ENCODE measurements at places on chromosomes 1 and 21. TPM values are rescaled to one million over a fixed set of nuclear protein-coding genes. Genes with fewer than 3 reads are reported as not detected.

ACTL8 gene
- total RNA-seq = not detected

RCOR3 gene
- total RNA-seq = 31.1 TPM

LRRC53 gene
- total RNA-seq = not detected

DNALI1 gene
- 16.1 TPM for total RNA-seq

- peak; percentile 81 for DNase-seq
Observed at GRCh38 chr1:37995751-37996345, 6.0 kb upstream of the SF3A3 start.

GRCh38 chr1:74674278-74675048 lies 871 bp upstream of the ERICH3 start:
- DNase-seq = no peak

- DNase-seq = no peak
Observed at GRCh38 chr1:109096120-109096519, 5.6 kb downstream of the TMEM167B start.

DNA sequence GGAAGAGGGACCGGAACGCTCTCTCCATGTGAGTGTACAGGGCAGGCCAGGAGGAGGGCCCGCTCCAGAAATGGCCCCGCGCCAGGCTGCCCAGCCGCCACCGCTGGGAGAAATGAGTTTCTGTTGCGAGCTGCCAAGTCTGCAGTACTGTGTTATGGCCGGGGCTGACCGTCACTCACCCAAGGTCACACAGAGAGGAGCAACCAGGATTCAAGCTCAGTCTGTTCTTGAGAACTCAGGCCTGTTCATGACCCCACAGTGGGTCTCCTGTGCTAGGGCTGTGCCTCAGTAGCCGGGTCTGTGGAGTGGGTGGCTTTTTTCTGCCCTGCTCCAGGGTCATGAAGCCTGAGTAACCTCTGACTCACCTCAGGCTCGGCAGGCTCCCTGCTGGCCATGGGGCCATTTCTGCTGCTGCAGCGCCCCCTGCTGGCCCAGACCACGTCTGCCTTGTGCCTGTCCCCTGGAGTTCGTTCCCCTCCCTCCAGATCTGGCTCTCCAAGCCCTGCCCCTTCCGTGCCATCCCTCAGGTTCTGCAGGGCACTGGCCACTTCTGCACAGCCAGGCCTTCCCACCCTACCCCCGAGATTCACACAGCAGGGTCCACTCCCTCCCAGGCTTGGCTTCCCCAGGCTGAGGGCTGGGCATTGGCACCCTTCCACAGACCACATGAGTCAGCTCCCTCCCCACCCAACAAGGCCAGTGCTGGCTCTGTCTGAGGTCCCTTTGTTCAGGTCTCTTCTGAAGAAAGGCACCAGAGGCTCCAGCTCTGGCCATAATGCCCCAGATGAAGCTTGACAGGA lies 51.8 kb downstream of the EDN2 start:
- DNase-seq = peak; percentile 96

DNA sequence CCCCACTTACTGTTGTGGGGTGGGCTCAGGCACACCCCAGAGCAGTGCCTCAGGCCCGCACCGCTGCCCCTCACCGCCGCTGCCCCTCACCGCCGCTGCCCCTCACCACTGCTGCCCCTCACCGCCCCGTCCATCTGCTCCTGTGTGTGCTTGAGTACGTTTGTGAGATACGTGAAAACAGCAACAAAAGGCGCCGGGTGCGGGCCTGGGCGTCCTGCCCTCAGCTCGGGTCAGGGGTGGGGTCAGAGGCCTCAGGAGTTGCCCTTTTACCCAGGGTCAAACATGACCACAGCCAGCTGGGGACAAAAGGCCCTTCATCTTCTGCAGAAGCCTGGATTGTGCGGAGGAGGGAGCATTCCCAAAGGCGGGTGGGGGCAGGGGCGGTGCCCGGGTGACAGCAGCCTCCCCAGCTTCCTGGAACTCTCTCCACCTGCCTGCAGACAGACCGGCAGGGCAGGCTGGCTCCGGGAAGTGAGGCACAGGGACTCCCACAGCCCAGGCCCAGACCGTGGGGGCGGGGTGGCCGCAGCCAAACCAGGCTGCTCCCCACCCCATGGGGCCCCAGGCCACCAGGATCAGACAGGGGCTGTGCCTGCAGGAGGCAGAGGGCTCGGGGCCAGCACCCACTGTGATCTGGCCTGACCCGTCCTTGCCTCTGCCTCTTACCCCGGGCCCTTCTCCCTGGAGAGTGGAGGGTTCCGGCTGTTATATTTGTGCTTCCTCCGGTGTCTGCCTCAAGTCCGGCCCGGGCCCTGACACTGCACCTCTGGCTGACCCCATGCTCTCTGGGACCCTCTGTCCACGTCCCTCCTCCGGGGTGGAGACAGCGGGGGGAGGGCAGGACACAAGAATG lies 2.3 kb upstream of the VWA1 start:
- DNase-seq = no peak
